Aorta (tissue), 5 donors: ENCODE measurements at places on chromosomes 5 and 9. TPM values are rescaled to one million over a fixed set of nuclear protein-coding genes. Genes with fewer than 3 reads are reported as not detected.
A peak's percentile ranks its signal among the peaks of the same experiment; 100 is the strongest.

- H3K27ac ChIP-seq = no peak overlapping the region
- no peaks in the 10 kb centered on the region for H3K27me3 ChIP-seq
- no peak overlapping the region for H3K4me3 ChIP-seq
- peak; percentile 58 for DNase-seq
- no peaks in the 10 kb centered on the region for H3K4me1 ChIP-seq
Observed at GRCh38 chr9:93254806-93255493, 71.0 kb downstream of the WNK2 start.

- DNase-seq = no peak
- no peaks in the 10 kb centered on the region for H3K36me3 ChIP-seq
- H3K4me3 ChIP-seq = no peak overlapping the region
- no peaks in the 10 kb centered on the region for H3K27me3 ChIP-seq
Observed at GRCh38 chr5:34521628-34522290, 134.4 kb upstream of the RAI14 start.

DNA sequence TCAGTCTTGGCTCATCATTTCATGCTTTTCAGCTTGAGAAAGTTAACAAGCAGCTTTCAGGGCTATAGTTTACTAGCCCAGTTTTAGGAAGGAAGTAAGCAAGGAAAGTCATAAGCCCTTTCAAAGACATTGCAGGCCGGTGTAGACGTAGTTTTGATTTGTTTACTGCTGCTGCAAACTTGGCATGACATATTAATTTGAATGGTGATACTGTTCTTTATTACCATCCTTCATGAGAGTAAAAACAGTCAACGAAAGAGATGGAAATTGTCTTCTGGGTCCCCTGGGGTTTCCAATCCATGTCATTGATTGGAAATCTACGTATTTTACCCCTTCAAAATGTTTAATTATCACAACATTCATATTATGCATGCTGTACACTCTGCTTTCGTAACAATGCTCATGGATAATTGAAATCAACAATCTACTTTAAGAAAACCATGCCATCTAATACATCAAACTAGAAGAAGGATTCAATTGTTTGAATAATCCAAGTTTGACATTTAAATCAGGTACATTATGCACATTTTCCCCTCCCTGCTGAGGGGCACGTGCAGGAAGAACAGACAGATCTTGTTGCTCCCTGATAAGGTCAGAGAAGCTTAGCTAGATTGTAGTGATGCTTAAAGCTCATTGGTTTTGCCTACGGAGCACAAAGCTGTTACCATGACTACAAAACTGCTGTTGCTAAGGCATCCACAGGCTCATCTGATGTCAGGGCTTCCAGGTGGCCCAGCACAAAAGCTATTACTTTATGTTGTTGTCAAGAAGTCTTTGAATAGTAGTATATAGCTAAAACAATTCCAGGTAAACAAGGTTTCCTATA, 139.9 kb upstream of the PRLR start:
- H3K4me1 ChIP-seq = no peaks in the 10 kb centered on the region
- no peaks in the 10 kb centered on the region for H3K36me3 ChIP-seq
- no peak overlapping the region for H3K27ac ChIP-seq
- H3K27me3 ChIP-seq = no peaks in the 10 kb centered on the region
- H3K4me3 ChIP-seq = no peak overlapping the region
- DNase-seq = no peak

DNA sequence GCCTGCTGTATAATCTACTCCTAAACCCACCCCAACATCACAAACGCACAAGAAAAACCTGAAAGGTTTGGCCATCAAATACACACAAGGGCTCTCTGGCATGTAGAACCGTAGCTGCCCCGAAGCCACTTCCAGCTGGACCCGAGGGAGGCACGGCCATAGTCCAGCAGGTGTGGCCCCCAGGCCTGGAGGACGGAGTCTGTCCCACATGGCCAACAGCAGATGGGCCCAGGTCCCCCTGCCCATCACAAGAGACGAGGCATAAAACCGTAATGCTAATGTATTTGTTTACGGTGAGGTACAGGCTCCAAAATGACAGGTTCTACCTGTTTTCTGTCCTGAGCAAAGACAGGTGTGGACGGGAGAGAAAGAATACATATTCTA, 234.2 kb downstream of the SYK start:
- H3K27me3 ChIP-seq = no peaks in the 10 kb centered on the region
- H3K4me3 ChIP-seq = no peak overlapping the region
- no peaks in the 10 kb centered on the region for H3K4me1 ChIP-seq
- H3K36me3 ChIP-seq = no peaks in the 10 kb centered on the region
- no peak overlapping the region for H3K27ac ChIP-seq
- no peak for DNase-seq

- no peaks in the 10 kb centered on the region for H3K4me1 ChIP-seq
- no peak overlapping the region for H3K27ac ChIP-seq
- H3K4me3 ChIP-seq = no peak overlapping the region
- DNase-seq = no peak
Observed at GRCh38 chr5:177604116-177604521, 4.2 kb downstream of the B4GALT7 start.

DNA sequence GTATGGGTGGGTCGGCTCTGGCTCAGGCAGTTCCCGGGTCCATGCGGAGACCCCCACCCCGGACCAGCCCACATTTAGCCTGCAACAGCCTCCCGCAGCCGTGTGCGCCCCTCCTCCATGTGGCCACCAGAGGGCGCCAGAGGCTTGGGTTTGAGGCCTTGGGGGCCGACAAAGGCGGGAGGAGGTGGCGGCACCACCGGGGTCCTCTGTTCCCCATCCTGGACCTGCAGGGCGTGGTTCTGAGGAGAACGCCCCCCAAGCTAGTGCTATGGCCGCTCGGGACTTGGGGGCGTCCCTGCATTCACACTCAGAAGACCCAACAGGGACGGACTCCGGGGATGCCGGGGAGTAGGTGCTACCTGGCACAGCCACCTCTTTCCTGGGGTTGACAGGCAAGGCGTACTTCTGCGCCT, 16.5 kb downstream of the ASS1 start:
- no peak overlapping the region for H3K27ac ChIP-seq
- no peaks in the 10 kb centered on the region for H3K27me3 ChIP-seq
- no peaks in the 10 kb centered on the region for H3K36me3 ChIP-seq
- no peak overlapping the region for H3K4me3 ChIP-seq

The IFNA10 gene
- total RNA-seq = not detected

The CRHBP gene
- total RNA-seq = 3.5 TPM

- DNase-seq = peak; percentile 69
- no peaks in the 10 kb centered on the region for H3K27me3 ChIP-seq
- H3K36me3 ChIP-seq = no peaks in the 10 kb centered on the region
Observed at GRCh38 chr5:1668141-1668721, 131.4 kb downstream of the MRPL36 start.

DNA sequence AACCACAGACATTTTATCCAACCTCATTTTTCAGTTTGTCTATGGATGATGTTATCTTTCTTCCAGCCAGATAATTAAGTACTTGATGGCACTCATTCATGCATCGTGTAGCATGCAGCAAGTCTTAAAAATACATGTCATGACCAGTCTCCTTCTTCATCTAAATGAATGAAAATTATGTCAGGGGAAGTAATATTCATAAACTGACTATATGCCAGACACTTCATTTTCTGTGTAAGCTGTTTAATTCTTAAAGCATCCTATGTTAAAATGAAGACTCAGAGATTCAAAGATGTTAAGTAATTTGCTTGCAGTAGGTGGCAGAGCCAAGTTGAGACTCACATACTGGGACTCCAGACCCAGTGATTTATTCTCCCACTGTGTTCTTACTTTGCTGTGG, 181.7 kb upstream of the CD180 start:
- H3K27ac ChIP-seq = no peak overlapping the region
- no peaks in the 10 kb centered on the region for H3K4me1 ChIP-seq
- H3K4me3 ChIP-seq = no peak overlapping the region
- no peaks in the 10 kb centered on the region for H3K27me3 ChIP-seq

- H3K27ac ChIP-seq = no peak overlapping the region
- H3K27me3 ChIP-seq = no peaks in the 10 kb centered on the region
Observed at GRCh38 chr9:29691758-29692407, 2118.6 kb upstream of the C9orf72 start.

The SNX2 gene
- 86.8 TPM for total RNA-seq

- H3K4me1 ChIP-seq = no peaks in the 10 kb centered on the region
- DNase-seq = peak; percentile 52
- H3K27me3 ChIP-seq = no peaks in the 10 kb centered on the region
- no peaks in the 10 kb centered on the region for H3K36me3 ChIP-seq
Observed at GRCh38 chr5:389197-389821, 53.7 kb upstream of the EXOC3 start.
